ENCODE measurements at places on chromosomes 11 and 22. TPM values are rescaled to one million over a fixed set of nuclear protein-coding genes. Genes with fewer than 3 reads are reported as not detected.

DNA sequence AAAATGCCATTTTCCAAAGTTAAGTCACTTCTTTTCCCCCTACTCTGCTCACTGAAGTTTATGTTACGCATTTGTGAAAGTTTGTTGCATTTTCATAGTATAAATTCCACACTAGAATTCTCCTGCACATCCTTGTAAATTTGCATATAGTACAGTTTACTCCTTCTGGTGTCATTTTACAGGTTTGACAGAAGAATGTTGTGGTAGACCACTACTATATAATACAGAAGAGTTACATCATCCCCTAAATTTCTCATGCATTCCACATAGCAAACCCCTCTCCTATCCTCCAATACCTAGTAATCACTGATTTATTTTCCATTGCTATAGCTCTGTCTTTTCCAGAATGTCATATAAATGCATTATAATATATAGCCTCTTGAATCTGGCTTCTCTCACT lies 64.5 kb downstream of the CCDC73 start:
- no peaks in the 10 kb centered on the region for H3K4me1 ChIP-seq
- no peak overlapping the region for H3K27ac ChIP-seq
- H3K36me3 ChIP-seq = no peaks in the 10 kb centered on the region
- H3K27me3 ChIP-seq = no peaks in the 10 kb centered on the region
- no peak for DNase-seq

DNA sequence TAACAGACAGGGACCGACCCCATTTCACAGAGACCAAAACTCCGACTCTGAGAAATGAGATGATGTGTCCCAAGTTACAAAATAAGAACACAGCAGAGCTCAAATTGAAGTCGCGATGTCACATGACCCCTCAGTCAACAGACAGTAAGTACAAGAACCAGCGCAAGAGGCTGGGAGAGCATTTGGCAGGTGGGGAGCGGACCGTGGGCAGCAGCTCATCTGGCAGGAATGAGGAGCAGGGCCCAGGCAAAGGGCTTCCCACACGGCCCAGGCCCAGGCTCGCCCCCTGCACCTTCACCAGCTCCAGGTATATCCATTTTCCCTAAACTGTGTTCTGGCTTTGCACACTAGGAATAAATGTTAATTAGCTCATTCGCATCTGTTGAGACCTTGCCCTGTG lies 34.3 kb downstream of the SCUBE1 start:
- H3K27ac ChIP-seq = no peak overlapping the region
- no peak overlapping the region for H3K4me3 ChIP-seq
- no peaks in the 10 kb centered on the region for H3K4me1 ChIP-seq

DNA sequence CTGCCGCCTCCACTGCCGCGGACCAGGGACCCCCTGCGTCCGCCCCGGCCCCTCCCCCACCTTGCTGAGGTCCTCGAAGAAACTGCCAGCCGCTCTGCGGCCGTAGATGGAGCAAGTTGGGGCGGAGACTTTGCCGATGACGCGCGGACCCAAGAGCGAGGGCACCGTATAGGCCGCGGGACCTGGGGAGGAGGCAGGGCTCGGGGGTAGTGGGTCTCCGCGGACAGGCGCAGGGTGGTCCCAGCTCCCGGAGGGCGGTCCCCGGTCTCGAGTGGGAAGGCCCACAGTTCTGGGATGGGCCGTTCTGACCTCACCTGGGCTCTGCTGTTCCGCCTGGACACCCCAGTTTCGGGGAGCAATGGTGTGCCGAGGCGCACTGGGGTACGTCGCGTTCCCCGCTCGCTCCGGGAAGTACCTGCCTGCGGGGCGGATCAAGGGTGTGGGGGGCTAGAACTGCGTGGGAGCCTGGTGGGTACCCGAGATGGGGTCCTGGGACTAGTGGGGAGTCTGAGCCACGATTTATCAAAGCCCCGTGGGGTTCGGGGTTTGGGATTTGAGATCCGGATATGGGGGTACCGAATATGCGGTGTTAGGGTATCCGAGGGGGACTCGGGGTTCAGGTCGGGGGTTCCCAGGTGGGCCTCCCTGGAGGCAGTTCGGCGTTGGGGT lies 1.2 kb upstream of the TYMP start:
- peak; percentile 94 for DNase-seq
- no peaks in the 10 kb centered on the region for H3K4me1 ChIP-seq
- peak overlapping the region; percentile 75 for H3K4me3 ChIP-seq
- H3K27me3 ChIP-seq = no peaks in the 10 kb centered on the region
- peak overlapping the region; percentile 94 for H3K27ac ChIP-seq

The CD3E gene
- 0.99 TPM for total RNA-seq

DNA sequence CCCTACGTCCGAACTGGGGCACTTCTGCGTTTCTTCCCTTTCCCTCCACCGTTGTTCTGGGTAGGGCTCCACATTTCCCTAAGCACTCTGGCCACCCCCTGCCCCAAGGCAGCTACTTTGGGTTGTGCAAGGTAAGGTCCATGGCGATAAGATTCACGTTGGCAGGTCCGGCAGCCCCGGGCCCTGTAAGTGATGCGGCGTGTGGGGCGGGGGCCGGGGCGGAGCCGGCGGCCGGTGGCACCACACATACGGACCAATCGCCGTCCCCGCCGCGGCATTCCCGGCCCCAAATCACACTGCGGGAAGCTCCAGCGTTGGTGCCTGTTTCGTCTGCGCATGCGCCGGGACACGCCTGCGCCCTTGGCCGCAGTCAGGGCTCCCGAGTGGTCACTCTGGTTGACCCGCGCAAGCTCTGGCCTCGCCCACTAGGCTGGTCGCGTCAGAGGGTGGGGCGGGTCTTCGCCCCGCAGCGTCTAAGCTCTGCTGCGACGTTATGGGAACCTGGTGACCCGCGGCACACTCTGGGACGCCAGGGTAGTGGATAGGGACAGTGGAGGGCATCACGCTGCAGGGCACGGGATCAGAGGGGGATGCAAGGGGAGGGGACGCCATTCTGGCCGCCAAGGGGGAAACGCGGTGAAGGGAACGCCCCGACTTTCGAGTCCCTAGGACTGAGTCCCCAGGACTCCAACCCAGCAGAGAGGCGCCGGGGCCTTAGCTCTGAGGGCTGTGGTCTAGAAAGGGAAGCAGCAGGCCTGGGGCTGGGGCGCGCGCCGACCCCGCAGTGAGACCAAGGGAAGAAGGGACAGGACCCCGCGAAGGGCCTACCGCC lies 1.6 kb downstream of the FADS1 start:
- no peaks in the 10 kb centered on the region for H3K27me3 ChIP-seq
- no peaks in the 10 kb centered on the region for H3K4me1 ChIP-seq
- peak overlapping the region; percentile 96 for H3K27ac ChIP-seq
- peaks cover 15% of the 10 kb centered on the region for H3K36me3 ChIP-seq

The NNMT gene
- total RNA-seq = 1,991 TPM

DNA sequence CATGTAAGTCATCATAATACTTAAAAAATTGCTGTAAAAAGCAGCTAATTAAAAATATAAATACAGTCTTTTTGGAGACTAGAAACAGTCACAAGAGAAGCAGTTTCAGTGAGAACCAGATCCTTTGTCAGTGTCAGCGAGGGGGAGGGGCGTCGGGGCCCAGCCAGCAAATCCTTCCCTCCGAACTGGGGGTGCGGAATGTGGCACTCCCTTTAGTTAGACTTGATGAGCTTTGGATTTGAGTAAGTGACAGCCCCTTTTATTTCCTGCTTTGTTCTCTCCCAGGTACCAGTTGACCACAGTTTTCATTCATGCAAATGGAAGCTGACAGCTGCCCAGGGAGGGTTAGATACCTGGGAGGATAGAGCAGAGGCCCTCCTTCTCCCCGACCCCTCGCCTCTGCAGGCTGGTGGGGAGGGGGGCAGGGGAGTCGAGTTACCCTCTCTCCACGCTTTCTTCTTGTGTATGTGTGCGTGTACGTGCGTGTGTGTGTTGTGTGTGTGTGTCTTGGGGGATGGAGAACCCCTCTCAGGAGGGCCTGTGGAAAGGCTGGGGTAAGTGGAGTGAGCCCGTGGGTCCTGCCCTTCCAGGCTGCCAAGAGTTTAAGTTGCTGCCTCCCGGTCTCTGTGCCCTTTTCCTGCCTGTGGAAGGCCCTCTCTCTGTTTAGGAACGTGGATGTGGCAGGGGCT lies 38.3 kb downstream of the PTPRJ start:
- H3K4me3 ChIP-seq = no peak overlapping the region
- no peak for DNase-seq
- no peaks in the 10 kb centered on the region for H3K36me3 ChIP-seq

GRCh38 chr22:43375951-43376455 lies 32.8 kb upstream of the SCUBE1 start:
- H3K36me3 ChIP-seq = no peaks in the 10 kb centered on the region
- H3K27me3 ChIP-seq = no peaks in the 10 kb centered on the region
- no peak overlapping the region for H3K27ac ChIP-seq
- H3K4me1 ChIP-seq = no peaks in the 10 kb centered on the region

The CHADL gene
- total RNA-seq = 0.87 TPM

The WBP2NL gene
- 0.66 TPM for total RNA-seq

The ABTB2 gene
- total RNA-seq = 9.7 TPM

- no peak for DNase-seq
- no peaks in the 10 kb centered on the region for H3K36me3 ChIP-seq
- H3K4me1 ChIP-seq = no peaks in the 10 kb centered on the region
- H3K4me3 ChIP-seq = no peak overlapping the region
These were observed 13.3 kb upstream of the PHF21A start for GRCh38 chr11:46134540-46134939.

DNA sequence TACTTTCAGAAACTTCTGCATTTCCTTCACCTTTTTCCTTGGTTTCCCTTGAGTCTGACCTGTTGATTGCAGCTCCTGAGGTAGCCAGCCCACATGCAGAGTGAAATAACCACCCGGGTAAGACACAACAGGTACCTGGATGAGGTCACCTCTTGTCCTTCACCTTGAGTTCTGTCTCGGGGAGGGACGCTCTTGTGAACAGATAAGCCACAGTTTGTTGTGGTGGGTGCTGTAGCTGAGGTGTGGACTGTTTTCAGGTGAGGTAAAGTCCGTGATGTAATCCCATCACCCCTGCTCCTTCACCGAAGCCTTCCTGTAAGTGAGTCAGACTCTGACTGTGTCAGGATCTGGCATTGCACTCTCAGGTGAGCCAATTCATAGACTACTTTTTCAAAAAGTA lies 183.1 kb downstream of the NAV2 start:
- no peak overlapping the region for H3K4me3 ChIP-seq
- no peak overlapping the region for H3K27ac ChIP-seq

The IRAG1 gene
- 1.9 TPM for total RNA-seq

- no peak overlapping the region for H3K27ac ChIP-seq
- no peak overlapping the region for H3K4me3 ChIP-seq
- H3K36me3 ChIP-seq = no peaks in the 10 kb centered on the region
- DNase-seq = no peak
- H3K27me3 ChIP-seq = no peaks in the 10 kb centered on the region
These were observed 30.4 kb downstream of the USH1C start for GRCh38 chr11:17513853-17514252.

GRCh38 chr11:21839796-21840195 lies 353.1 kb upstream of the ANO5 start:
- no peak overlapping the region for H3K4me3 ChIP-seq
- no peak overlapping the region for H3K27ac ChIP-seq
- H3K4me1 ChIP-seq = no peaks in the 10 kb centered on the region
- DNase-seq = no peak
- no peaks in the 10 kb centered on the region for H3K36me3 ChIP-seq

- no peaks in the 10 kb centered on the region for H3K36me3 ChIP-seq
- H3K4me1 ChIP-seq = no peaks in the 10 kb centered on the region
- peak; percentile 2 for DNase-seq
- no peaks in the 10 kb centered on the region for H3K27me3 ChIP-seq
- no peak overlapping the region for H3K27ac ChIP-seq
- H3K4me3 ChIP-seq = no peak overlapping the region
These were observed 25.4 kb downstream of the PDGFB start for GRCh38 chr22:39219071-39220039.

- no peak overlapping the region for H3K4me3 ChIP-seq
- no peak overlapping the region for H3K27ac ChIP-seq
- no peak for DNase-seq
- no peaks in the 10 kb centered on the region for H3K4me1 ChIP-seq
These were observed 26.1 kb downstream of the SERGEF start for GRCh38 chr11:17986711-17987220.
